ENCODE measurements at places on chromosomes 13 and 19.

DNA sequence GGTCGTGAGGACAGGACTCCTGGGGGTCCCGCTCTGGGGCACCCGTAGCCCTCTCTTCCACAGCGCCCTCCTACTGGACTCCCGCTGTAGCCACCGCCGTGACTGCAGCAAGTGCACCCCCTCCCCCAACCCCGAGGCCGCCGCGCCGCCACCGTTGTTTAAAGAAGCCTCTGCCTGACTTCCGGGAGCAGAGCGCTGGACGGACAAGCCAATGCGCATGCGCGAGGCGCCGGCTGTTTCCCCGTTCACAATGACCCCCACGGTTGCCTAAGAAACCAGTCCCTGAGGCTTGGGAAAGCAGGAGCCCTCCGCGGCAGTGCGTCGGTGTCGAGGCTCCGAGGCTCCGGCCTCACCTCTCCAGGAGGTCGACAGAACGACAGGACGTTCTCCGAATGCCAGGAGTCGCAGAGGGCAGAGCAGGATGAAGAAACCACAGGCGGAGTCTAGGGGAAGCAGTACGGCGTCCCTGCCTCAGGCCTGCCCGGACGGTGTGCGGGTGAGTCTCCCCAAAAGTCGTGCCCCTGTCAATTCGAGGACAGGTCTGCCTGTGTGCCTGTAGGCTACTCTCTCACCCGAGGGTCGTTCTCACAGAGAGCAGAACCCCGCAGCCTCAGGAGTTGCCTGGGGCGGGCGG lies 70.5 kb upstream of the ZNF420 start:
- peak; percentile 19 for DNase-seq

DNA sequence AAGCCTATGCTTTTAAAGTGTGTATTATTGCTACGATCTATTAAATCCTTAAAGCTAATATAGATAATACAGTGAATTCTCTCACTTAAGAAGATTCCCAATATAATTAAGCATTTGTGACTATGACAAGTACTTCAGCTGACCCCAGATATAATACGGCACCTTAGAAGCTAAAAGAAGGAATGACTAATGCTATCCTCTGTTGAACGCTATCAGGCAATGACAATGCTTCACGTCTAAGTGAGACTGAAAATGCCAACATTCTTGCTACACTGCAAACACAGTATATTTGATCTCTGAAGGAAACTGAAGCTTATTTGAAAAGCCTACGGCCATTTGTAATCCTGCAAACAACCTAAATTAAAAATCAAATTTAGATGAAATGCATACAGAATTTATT lies 19.7 kb downstream of the VWA8 start:
- no peak for DNase-seq

DNA sequence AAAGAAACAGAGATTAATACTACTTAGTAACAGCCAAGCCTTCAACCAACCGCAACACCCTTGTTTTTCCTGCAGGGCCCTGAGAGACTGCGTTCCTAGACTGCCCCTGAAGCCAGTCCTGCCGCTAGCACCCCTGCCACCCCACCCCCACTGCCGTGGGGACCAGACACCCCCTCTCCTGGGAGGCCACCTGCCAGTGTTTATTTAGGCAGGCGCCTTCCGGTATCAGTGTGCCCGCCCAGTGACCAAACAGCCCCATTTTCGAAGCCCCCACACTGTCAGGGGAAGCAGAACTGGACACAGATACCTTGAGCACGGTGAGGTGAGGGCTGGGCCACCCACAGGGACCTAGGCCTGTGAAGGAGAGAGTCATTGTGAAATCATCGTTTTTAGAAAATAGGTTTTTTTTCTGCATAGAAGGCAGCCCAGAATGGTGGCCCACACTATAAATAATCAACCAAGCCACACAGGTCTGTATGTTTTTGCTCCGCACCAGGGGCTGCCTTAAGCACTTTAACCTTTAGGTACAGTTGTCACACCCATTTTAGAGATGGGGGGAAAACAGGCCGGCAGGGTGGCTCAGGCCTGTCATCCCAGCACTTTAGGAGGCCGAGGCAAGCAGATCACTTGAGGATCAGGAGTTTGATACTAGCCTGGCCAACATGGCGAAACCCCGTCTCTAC lies 3.5 kb upstream of the TLE5 start:
- DNase-seq: no peak

GRCh38 chr19:12837225-12837624 lies 1.1 kb upstream of the MAST1 start:
- no peak for DNase-seq

GRCh38 chr19:35346193-35347052 lies 1.3 kb upstream of the FFAR1 start:
- DNase-seq: peak; percentile 72

- DNase-seq: peak; percentile 88
Measured at GRCh38 chr19:55632463-55632834, 8.1 kb upstream of the ZNF784 start.

- no peak for DNase-seq
Measured at GRCh38 chr19:33490041-33490451, 31.5 kb downstream of the PEPD start.
